ENCODE measurements at places on chromosomes 11 and 22. TPM values are rescaled to one million over a fixed set of nuclear protein-coding genes. Genes with fewer than 3 reads are reported as not detected.

KLHDC7B gene
- not detected for total RNA-seq

MYBPC3 gene
- not detected for total RNA-seq

B4GALNT4 gene
- 21.8 TPM for total RNA-seq

OR6T1 gene
- not detected for total RNA-seq

ANGPTL5 gene
- not detected for total RNA-seq

PLAAT2 gene
- total RNA-seq: not detected

CD6 gene
- 0.86 TPM for total RNA-seq

TMEM126B gene
- total RNA-seq: 72.0 TPM

F2 gene
- 0.11 TPM for total RNA-seq

PANX3 gene
- total RNA-seq: not detected

BEST1 gene
- 1.4 TPM for total RNA-seq

NPAS4 gene
- not detected for total RNA-seq

TRIM66 gene
- total RNA-seq: 1.3 TPM

TREH gene
- not detected for total RNA-seq

LRRC56 gene
- 0.34 TPM for total RNA-seq
